ENCODE measurements at places on chromosomes 5 and 9.

DNA sequence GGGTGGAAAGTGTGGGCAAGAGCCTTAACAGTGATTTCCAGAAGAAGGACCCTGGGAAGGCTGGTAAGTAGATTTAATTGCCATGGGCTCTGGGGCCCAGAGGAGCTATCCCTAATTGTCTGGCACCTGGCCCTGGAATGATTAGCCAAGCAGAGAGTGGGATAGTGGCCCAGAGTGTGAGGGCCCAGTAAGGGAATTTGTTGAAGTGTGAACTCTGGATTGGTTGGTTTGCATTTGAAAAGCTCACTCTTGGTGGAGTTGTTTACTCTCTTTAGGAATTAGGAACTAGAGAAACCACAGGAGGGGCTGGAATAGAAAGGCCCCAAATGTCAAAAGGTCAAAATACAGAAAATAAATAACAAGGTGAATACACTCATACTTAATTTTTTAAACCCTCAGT, 207.1 kb downstream of the GABRG2 start:
- no peak for DNase-seq

GRCh38 chr5:102701748-102702147, 53.4 kb upstream of the PAM start:
- DNase-seq: no peak

DNA sequence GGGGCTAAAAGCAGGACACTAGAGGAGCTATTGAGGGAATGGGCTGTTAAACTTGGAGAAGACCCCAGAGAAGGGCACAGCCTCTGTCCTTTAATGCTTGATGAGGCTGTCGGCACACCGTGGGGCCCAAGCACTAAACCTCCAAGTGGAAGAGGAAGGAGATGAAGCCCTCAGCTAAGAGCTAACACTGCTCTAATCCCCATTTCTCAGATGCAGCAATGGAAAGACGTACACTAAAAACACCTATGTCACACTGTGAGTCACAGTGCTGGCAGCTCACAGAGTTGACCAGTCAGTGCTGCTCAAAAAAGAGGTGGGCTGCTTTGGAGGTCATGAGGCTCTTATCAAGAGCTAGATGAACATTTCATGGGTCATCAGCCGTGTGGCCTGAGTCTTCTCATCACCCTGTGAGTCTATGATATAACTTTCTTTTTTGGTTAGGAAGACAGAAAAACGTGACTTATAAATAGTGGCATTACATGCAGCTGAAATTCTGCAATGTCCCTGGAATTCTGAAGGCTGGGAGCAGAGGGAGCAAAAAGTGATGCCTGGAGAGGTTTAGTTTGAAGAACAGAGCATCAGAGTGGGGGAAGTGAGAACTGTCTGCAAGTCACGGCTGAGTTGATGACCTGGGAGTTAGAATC, 21.5 kb downstream of the TNFSF8 start:
- no peak for DNase-seq

DNA sequence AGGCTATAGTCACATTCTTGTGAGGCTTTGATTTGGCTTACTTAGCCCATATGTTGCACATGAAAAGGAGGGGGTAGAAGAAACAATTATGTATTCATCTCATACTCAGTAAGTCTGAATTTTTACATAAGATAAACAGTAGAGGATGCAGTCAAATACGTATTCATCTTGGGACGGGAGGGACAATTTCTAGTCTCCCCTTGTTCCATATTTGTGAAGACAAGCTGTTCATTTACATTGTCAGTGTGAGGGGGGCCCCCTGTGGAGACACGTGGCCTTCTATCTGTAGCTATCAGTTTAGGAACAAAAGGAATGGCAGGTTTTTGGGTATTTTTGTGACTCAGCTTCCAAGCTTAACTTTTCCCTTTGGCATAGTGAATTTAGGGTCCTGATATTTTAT, 49.2 kb upstream of the PPP1R2B start:
- no peak for DNase-seq

- no peak for DNase-seq
Measured at GRCh38 chr5:135402031-135402430, 3.0 kb upstream of the MACROH2A1 start.

DNA sequence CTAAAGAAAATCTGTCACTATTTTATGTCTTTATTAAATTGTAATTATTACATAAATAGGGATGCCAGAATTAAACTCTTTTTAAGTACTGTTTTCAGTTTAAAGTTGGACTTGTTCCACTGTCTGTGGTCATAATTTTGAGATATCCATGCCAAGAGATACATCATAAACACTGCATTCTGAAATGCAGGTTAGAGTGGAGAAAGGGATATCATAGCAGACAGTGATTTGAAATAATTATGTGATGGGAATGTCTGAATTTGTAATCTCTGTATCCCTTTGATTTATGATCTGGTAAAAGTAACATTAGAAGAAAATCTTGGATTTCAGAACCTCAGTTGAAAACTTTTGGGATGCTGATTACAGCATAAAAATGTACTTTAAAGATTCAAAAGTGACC, 222.1 kb downstream of the GOLPH3 start:
- no peak for DNase-seq

DNA sequence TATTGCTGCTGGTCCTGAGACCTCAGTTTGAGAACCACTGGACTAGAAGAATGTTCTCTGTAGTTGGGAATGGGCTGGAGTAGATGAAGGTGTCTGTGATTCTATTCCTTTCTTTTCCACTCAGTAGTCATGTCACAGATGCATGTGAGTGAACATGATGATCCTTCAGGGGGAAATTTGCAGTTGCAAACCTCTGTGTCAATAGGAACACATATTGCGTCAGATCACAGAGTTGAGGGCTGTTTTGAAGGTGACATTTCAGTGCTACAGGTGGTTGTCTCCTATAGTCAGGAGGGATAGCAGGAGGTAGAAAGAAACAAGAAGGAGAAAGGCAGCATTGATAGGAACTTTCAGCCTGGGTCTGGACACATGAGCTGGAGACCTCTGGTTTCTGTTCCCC, 239.3 kb downstream of the ARHGEF28 start:
- DNase-seq: no peak

DNA sequence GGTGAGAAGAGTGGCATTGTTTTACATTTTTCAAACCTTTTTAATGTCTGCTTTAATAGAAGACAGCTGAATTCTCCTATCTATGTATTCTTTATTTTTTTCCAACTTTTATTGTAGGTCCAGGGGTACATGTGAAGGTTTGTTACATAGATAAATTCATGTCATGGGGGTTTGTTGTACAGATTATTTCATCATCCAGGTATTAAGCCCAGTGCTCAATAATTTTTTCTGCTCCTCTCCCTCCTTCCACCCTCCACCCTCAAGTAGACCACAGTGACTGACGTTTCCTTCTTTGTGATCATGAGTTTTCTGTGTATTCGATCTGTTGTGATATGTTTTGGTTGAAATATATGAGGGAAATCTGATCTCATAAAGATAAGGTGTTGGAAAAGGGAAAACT, 1.7 kb upstream of the SREK1 start:
- no peak for DNase-seq

DNA sequence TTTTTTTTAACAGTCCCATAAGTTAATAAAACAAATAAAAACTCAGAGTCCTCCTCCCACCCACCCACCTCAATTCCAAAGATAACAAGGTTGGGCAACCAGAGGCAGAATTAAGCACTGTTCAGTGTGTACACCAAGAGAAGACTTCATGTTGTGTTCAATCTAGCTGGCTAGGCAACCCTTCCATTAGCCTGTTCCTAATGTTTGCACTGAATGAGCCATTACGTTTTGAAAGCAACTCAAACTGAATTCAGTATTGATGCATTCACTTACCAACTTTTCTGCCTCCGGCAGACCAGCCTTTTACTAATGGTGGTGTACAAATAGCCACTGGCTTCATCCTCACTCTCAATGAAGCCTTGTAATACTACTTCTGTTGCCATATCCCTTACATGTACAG, 47.5 kb downstream of the PBX3 start:
- no peak for DNase-seq

GRCh38 chr9:106727969-106728368, 135.0 kb upstream of the ZNF462 start:
- no peak for DNase-seq

DNA sequence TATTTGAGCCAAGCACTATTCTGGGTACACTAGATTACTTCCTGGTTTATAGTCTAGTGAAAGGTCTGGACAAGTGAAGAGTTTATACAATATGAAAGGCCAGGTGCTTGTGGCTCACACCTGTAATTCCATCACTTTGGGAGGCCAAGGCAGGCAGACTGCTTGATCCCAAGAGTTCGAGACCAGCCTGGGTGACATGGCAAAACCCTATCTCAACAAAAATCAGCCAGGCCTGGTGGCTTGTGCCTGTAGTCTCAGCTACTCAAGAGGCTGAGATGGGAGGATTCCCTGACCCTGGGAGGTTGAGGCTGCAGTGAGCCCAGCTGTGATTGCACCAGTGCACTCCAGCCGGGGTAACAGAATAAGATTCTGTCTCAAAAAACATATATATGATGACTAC, 9.5 kb upstream of the TXNDC15 start:
- DNase-seq: no peak

DNA sequence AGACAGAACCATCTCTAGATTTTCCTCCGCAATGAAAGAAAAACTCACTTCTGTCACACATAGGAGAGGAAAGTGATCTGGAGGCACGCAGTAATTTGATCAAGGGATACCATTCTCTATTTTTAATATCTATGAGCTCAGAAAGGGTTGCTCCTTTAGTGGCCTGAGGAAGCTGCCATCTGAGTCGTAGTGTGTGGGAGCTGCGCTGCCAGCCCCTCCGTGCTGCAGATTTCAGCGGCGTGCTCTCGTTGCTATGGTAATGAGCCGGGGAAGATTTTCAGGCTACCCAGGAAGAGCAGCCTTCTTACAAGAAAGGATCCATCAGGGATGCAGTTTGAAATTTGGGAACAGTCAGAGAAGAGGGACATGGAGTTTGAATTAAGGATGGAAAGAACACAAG, 17.1 kb upstream of the GOLM1 start:
- no peak for DNase-seq

DNA sequence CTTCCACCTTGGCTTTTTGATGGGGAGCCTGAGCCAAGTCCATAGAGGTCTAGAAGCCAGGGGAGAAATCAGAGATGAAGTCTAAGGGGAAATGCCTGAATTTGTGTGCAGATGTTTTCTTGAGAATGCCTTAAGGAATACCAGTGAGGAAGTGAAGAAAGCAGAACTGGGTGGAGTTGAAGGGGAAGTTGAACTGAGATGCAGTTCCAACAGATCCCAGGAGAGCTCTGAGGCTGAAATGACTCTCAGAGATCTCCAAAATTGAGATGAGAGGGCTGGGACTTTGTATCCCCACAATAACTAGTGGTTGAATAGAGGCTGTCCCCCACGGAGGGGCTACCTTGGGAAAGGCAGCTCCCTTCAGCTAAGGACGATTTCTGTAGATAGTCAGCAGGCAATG, 197.1 kb downstream of the ZNF462 start:
- DNase-seq: no peak

DNA sequence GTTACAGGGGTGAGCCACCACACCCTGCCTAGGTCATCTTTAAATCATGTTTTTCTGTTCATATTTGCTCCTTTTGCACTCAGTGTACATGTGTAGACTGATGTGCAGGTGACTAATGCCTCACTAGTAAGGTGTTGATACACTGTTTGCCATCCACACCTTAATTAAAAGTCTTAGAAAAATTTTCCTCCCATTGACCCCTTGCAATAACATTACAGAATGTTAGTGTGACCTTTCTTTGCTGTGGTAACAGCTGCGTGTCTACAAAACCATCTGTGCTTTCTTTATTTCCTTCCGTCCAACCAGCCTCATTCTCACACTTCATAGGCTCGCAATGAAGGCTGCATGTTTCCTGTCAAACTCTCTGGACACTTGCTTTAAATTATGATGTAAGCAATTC, 6.6 kb upstream of the CEMIP2 start:
- DNase-seq: no peak

DNA sequence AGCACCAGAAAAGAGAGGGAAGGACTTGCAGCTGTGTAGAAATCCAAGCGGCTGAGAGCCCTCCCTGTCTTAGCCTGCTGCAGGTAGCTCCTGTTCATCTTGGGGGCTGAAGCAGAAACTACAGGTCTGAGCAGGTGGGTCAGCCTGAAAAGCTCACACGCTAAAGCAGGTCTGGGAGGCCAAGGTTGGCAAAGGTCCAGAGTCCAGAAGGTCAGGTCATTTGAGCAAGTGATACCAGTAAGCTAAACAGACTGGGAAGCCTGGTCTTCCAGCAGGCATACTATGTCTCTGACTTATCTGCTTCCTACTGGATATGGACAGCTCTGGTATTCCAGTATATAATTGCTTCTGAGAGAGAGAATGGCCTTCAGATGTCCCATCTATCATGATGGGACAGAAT, 26.2 kb downstream of the PTCD2 start:
- DNase-seq: no peak

DNA sequence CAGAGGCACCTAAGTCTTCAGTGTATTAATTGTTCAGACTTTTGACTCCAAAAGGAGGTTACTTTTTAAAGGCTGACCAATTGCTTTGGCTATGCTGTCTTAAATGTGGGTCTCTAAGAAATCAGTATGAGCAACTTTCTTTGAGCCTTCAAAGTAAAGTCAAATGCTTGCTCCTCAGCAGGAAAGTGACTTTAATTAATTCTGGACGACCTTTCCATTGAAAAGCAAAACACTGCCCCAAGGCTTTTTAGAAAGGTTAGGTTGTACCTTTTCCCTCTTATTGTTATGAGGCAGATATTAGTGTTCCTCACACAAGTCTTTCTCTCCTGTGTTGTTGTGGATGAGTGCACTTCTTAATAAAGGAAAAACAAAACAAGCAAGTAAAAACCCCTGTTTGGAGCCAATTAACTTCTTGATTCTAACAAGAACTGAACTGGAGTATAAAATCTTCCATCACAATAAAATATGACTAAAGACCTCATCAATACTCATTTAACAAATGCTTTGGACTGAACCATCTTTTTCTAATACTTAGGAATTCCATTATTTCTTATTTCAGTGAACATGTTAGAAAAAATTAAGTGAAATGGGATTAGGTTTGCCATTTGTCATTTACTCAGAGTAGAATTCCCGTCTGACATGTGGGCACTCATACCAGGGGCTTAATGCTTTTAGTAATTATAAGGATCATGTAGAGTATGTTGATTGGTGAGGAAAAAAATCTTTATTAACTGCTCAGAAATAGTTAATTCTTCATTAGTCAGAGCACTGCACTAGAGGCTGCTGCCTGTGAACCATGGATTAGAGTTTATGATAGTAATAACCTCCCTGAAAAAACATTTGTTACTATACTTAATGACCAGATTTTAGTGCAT, 159.1 kb upstream of the ZNF608 start:
- no peak for DNase-seq

DNA sequence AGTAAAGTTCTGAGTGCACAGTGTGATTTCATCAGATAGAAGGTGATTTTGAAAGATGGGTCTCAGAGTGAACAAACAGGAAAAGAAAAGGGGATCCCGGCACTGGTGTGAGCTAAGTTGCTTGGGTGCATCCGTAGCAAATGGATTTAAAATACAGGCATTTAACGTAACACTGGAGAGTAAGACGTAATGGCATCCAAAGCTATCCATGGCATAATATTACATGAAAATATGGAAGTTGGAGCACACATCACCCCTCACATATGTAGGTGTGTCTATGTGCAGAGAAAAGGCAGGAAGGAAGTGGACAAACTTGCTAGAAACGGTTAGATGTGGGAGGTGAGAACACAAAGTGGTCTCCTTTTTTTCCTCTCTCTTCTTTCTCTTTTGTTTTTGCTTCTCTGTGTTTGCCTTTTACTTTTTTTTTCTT, 38.2 kb upstream of the SEMA4D start:
- no peak for DNase-seq

GRCh38 chr9:109730228-109730627, 49.8 kb upstream of the PALM2AKAP2 start:
- no peak for DNase-seq

- no peak for DNase-seq
Measured at GRCh38 chr5:108212775-108213346, 169.0 kb downstream of the FBXL17 start.

All from AG20443 (cell line).